ENCODE measurements at places on chromosomes 2 and 18. TPM values are rescaled to one million over a fixed set of nuclear protein-coding genes. Genes with fewer than 3 reads are reported as not detected.
A peak's percentile ranks its signal among the peaks of the same experiment; 100 is the strongest.

- DNase-seq, result peak; percentile 46
Measured at GRCh38 chr2:118845522-118846441, 1.7 kb downstream of the EN1 start.

DNA sequence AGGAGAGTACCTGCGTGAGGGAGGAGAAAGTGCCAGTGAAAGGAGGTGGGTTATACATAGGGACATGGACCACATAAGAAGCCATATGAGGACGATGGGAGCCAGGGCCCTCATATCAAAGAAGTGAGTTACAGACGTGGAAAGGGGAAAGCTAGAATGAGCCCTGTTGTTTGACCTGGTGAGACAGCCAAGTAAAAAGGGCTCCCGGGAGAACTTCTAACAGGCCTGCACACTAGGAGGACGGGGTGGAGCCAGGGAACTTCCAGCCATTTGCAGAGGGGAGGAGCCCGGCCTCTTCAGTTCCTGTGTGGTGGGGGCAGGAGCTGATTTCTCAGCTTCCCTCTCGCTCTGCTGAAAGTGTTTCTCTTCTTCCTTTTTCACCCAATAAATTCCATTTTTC, 84.1 kb upstream of the SLC66A3 start:
- no peak for DNase-seq

GRCh38 chr18:38984968-38985367, 1419.4 kb upstream of the CELF4 start:
- DNase-seq, result no peak

GRCh38 chr2:224875153-224875552, 159.0 kb upstream of the CCDC195 start:
- DNase-seq, result no peak

GRCh38 chr2:136468799-136469369, 296.5 kb upstream of the THSD7B start:
- DNase-seq, result no peak

DNA sequence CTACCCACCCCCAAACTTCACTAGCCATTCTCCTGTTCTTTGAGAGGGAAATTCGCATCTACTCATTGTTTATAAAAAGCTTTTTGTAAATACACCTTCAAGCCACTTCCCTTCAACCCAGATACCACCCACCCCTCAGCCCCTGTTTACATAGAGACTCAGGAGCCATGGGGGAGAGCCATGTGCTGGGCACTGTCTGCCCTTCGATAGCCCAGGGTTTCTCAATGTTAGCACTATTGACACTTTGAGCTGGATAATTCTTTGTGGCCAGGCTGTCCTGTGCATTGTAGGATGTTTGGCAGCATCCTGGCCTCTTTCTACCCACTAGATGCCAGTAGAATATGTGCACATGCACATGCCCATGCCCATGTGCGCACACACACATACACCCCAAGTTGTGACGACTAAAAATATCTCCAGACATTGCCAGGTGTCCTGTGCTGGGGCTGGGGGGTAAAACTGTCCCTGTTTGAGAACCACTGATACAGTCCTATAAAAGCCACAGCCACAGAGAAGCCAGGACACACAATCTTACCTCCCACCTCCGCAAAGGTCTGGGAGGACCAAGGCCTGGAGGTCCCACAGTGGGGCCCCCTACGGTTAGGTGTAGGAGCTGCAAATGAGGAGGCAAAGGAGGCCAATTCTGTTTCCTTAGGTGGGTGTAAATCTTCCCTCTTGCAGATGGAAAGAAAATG, 44.5 kb upstream of the ASPRV1 start:
- no peak for DNase-seq

DNA sequence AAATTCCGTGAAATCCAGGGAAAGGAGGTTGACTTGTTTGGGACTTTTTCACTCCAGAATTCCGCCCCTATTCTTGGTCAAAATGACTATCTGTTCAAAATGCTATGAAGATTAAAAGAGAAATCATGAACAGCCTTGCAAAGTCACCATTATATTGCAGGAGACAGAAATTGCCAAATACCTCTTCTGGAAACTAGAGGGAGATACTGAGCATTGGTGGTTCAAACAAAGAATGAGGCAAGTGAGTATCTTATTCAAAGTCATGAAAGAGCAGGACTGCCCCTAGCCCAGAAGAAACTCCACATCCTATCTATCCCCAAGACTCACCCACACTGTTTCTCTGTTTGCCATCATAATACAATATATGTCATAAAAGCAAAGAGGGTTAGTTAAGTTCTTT, 862.3 kb upstream of the POU3F3 start:
- DNase-seq, result no peak

- DNase-seq, result no peak
Measured at GRCh38 chr2:6960659-6961058, 43.4 kb downstream of the RNF144A start.

DNA sequence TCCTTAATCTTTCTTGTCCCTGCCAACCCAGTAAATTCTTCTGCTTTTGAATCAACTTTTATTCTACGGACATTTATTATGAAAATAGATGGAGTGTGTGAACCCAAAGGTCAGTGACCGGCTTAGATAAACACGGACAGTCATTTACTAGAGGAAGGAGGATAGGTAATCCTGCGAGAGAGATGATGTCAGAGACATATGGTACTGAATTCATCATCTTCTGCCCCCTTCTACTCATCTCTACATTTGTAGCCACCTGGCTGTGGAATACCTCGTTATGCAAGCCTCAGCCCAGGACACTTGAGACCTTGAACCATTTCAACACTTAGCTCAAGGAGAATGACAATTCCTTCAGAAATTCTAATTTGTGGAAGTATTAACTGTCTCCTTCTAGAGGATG, 443.6 kb downstream of the TDRD15 start:
- DNase-seq, result no peak

- no peak for DNase-seq
Measured at GRCh38 chr2:183993052-183993451, 605.3 kb upstream of the ZNF804A start.

GRCh38 chr2:205237524-205237923, 444.8 kb upstream of the NRP2 start:
- no peak for DNase-seq

DNA sequence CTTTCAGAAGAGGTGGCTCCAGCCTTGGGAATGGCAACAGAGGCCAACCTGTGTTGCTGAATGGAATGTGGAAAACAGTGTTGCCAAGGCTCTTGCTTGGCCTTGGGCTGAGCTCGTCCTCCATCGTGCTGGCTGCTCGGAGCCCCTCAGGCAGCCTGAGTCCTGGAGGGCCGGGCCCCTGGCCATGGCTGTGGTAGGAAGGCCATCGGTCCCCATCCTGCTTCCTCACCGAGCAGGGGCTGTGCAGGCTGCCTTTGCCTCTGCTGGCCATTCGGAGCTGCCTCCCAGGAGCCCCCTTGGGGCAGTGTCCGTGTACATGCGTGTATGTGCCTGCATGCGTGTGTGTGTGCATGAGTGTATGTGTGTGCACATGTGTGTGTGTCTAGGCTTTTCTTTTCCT, 178.2 kb downstream of the KLHL29 start:
- DNase-seq, result no peak

DNA sequence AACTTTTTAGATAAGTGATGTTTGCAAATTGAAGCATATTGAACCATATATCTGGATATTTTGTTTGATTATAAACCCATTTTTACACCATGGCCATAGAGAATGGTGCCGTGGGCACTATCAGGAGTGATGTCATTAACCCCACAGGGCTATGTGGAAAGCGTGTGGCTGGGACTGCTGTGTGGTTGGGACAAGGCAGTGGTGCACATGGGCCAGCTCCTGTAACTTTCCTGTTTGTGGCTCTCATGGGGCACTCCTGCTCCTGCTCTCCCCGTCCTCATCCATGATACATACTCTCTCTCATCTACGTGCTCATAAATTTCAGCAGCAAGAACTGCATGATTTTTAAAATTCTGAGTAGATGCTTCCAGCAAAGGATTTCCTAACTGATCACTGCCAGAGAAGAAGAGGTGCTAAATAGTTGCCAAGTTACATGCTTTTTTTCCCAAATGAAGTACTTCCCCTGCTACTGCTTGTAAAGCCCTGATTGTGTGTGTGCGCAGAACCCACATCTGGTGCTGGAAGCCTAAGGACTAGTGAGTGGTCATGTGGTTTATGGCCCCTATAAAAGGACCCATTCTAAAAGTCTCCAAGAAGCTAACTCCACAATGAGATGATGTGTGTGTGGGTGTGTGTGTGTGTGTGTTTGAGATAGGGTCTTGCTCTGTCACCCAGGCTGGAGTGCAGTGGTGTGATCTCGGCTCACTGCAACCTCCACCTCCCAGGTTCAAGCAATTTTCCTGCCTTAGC, 240.8 kb downstream of the NEDD4L start:
- no peak for DNase-seq

- DNase-seq, result peak; percentile 37
Measured at GRCh38 chr18:2657788-2658458, 2.4 kb downstream of the SMCHD1 start.

GRCh38 chr18:6659963-6660725, 69.4 kb upstream of the ARHGAP28 start:
- DNase-seq, result no peak

GRCh38 chr2:148965623-148966437, 72.7 kb upstream of the LYPD6B start:
- no peak for DNase-seq

DNA sequence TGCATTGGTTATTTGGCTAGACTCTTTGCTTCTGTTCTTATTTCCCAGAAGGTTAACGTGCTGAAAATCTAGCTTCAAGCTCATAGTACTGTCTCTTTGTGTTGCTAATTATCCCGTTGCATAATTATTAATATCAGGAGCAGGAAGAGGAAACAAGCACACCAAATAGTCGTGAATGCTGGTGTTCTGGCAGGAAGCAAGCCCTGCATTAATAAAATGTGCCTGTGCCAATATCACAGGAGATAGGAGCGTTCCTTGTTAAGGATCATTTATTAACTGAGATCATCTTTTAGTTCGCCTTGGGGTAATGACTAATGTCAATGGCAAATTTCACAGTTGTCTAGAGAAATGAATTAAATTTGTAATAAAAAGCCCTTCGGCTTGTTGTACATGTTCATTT, 893.0 kb upstream of the POU3F3 start:
- no peak for DNase-seq

DNA sequence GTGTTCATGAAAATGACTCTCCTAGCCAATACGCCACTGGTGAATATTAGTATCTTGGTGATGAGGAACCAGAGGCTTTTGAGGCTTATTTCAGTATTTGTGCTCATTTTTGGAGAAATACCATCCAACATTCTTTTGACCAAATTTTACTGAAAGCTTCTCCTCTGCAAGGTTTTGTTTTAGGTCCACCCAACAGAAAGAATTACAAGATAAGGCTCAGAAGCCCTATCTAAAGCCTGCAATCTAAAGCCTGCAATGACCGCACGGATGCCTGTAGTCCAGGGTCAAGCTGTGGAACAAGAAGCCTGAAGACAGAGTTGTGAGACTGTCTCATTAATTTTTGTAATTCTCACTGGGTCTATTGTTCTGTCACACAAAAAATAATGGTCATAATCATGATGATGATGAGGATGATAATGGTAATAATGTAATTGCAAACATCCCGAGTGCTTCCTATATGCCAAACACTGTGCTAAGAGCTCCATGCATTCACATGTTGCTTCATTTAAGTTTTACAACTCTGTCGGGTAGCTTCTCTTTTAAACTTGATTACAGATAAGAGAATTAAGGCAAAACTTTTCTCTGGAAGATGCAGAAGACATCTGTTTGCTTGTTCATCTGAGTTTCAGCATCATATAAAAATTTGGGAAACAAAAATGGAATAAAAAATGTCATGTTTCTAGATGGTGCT, 33.2 kb upstream of the NCOA1 start:
- DNase-seq, result no peak

DNA sequence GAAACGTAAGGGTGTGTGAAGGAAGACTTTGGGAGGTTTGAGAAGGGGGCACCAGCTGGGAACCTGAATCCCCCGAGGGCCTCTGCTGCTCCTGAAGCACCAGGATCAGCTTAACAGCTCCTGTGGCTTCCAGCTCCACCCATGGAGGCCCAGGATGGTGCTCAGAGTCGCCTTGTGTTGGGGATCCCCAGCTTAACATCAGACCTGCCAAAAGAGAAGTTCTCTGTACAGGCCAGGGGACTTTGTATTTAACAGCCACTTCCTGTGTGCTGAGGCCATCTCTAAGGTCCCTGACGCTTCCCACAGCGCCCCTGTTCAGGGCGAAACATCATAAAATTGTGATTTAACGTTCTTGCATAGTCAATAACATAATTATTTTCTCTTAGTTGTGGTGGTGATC, 77.5 kb downstream of the NCK2 start:
- no peak for DNase-seq

DNA sequence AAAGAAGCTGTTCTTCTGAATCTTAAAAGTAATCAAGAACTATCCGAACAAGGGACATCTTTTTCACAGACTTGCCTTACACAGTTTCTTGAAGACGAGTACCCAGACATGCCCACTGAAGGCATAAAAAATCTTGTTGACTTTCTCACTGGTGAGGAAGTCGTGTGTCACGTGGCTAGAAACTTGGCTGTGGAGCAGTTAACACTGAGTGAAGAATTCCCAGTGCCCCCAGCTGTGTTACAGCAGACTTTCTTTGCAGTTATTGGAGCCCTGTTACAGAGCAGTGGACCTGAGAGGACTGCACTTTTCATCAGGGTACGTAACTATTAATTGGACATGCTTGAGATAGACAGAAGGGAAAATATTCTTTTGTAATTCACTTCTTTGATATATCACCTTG, 2.4 kb downstream of the MRPL44 start:
- DNase-seq, result no peak

- no peak for DNase-seq
Measured at GRCh38 chr2:196368546-196369225, 197.3 kb upstream of the STK17B start.

GRCh38 chr18:10410472-10411308, 43.7 kb upstream of the APCDD1 start:
- DNase-seq, result no peak

GRCh38 chr2:159712929-159713420, 669 bp downstream of the MARCHF7 start:
- no peak for DNase-seq

DNA sequence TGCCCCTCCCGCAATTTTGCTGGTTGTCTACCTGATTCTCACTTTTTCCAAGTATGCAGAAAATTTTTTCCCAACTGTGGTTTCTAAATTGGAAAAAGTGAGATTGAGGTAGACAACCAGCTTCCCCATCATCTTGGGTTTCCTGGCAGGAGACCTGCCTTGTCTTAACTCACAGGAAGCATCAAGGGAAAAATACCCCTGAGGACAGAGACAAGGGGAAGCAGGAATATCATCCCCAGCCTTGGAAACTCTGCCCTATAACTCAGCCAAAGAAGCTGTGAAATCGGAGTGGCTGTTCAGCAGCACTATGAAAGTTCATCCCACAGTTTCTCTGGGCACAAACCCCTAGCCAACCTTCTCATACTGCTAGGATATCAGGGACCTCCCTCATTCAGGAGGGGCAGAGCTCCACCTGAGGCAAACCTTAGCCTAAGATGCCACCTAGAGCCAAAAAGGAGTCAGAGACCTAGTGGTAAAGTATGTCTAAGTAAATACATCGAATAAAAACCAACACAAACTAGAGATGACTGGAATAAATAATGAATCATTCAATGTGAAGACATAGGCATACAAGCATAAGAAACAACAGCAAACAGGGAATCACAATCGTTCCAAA, 68.2 kb downstream of the ZSWIM2 start:
- DNase-seq, result no peak

Gene MAPRE2
- total RNA-seq, result 112 TPM

Gene PMAIP1
- 0.49 TPM for total RNA-seq

Gene FANCL
- total RNA-seq, result 10.4 TPM

Gene ACADL
- 0.76 TPM for total RNA-seq

Gene CYTIP
- 1.7 TPM for total RNA-seq

Gene CMPK2
- 3.4 TPM for total RNA-seq

Gene CENPA
- 0.65 TPM for total RNA-seq

Gene ATP9B
- total RNA-seq, result 11.7 TPM

Gene ZNF516
- 12.3 TPM for total RNA-seq

Gene NEU2
- total RNA-seq, result not detected

Gene HOXD13
- not detected for total RNA-seq

Gene GALNT14
- total RNA-seq, result 0.38 TPM

Gene RBMS1
- total RNA-seq, result 58.2 TPM

Gene ANKRD23
- total RNA-seq, result 12.7 TPM

Measured in Right ventricle myocardium inferior (tissue), 1 donor.